ENCODE measurements at places on chromosomes 1 and 21. TPM values are rescaled to one million over a fixed set of nuclear protein-coding genes. Genes with fewer than 3 reads are reported as not detected.

DNA sequence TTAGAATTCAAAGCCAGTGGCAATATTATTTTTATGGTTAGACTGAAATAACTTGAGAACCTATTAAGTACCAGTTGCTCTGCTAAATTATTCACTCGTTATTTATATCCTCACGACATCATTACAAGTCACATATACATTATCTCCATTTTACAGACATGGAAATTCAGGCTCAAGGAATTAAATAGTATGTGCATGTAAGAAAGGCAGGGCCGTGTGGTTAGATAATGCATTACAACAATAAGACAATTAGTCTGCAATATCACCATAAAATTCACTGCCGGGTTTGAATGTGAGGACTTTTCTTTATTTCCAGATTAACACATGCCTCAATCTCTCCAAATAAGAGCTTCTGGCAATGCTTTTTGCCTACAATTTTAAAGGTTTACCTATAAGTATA is 523.4 kb downstream of the PTBP2 start:
- no peak for DNase-seq

DNA sequence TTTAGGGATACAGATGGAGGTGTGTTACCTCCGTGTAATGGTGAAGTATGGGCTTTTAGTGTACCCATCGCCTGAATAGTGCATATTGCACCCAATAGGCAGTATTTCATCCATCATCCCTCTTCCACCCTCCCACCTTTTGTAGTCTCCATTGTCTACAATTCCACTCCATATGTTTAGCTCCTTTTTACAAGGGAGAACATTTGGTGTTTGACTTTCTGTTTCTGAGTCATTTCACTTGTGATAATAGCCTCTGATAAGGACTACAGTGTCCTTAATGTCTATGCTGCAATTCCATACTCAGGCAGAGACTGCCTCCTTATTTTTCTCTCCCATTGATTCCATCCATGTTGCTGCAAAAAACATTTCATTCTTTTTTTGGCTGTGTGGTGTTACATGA is 48.7 kb downstream of the OVGP1 start:
- no peak for DNase-seq

DNA sequence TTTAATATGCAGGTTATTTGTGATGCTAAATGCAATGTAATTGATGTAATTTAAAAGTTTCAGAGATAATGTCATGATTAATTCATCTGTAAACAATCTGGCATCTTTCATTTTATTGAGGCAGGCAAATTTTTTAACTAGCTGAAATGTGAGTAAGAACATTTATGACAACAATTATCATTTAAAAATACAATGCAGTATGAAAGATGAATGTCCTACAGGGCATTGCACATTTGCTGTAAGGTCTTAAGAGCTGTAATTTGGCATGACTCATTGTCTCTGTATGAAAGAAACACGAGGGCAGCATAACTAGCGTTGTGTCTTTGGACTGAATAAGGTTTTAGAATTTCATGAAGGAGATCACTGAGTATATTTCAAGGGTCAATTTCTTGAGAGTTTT is 642.8 kb downstream of the PLA2G4A start:
- no peak for DNase-seq

DNA sequence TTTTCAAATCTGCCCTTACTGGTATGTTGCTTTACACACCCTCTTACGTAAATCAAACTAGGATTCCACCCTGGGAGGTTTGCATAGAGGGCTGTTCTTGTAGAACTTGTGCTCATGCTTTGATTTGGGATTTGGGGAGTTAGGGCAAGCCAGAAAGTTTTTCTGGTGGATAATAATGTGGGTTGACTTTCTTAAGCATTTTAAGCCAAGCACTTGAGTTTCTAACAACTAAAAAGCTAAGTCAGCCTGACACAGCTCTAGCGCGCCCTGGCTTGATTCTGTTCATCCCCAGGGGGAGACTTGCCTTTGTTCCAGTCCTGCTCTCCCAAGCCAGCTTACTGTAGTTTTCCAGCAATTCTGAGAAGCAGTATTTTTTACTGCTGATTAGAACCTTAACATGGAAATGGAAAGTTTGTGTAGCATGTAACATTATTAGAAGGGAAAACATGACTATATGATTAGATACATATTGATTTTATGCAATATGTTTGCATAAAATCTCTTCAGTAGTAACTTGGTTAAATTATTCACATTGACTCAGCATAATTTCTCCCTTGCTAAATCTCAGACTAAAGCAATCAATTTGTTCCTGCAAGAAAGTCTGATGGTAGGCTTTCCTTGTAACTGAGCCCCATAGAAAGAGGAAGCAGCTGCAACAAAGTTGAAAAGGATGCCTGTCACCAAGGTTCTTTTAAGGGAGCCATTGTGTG is 11.0 kb upstream of the PGD start:
- DNase-seq, result no peak

- no peak for DNase-seq
Measured at GRCh38 chr1:237877631-237878030, 13.1 kb downstream of the ZP4 start.

GRCh38 chr1:116252271-116252670 is 120.8 kb upstream of the ATP1A1 start:
- DNase-seq, result no peak

DNA sequence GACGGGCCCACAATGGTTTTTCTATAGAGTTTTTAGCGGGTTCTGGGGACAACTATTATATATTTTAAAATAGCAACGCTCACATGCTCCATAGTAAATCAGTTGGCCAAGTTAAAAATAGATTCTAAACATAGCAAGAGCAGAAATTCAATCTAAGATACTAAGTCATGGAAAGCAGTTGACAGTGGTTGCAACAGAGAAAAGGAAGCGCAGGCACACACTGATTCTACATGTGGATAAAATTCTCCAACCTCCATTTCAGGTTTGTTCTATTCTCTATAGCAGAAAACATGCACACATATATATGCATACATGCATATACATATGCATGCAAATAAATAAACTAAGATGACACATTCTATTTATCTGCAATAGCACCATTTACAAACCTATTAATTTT is 89.6 kb upstream of the HNRNPU start:
- no peak for DNase-seq

DNA sequence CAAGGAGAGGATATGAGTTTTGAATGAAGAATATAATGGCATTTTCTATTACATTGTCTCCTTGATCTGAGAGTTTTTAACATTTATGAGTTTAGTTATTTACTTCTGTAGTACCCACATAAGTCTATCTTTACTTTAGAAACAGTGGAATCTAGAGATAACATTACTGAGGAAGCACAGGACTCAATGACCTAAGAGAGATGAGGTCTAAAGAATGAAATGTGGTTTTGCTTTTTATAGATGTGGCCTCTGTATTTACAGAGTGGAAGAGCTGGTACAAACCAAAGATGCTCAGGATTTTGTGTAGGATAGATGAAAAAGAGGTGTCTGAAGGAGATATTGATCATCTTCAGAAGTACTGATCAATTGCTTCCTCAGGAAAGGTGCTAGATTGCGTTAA is 177.3 kb downstream of the KCTD3 start:
- no peak for DNase-seq

GRCh38 chr1:26827663-26828062 is 1.2 kb downstream of the ZDHHC18 start:
- no peak for DNase-seq

GRCh38 chr1:207109004-207109403 is 5.0 kb downstream of the C4BPA start:
- DNase-seq, result no peak

DNA sequence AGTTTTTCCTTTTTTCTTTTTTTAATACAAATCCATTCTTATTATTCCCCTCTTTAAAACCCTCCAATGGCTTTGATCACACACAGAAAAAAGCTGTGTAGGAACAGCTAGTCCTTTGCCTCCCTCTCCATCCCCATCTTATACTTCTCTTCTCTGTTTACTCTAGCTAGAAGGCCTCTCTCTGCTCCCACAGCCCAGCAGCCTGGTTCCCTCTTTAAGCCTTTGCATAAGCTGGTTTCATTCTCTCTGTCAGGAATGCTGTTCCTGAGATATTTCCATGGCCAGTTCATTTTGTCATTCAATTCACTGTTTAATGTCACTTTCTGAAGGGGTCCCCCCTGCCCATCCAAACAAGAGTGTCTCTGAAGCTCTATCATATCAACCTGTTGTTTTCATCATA is 143.3 kb upstream of the ST6GALNAC5 start:
- no peak for DNase-seq

The IQGAP3 gene
- 13.4 TPM for total RNA-seq

The FAM177B gene
- total RNA-seq, result not detected

All from G401 (cell line).